CD8-positive, alpha-beta T cell (primary cell): ENCODE measurements at places on chromosomes 6 and 20. TPM values are rescaled to one million over a fixed set of nuclear protein-coding genes. Genes with fewer than 3 reads are reported as not detected.

Gene ARMH2
- total RNA-seq, result not detected

Gene LPIN3
- total RNA-seq, result 0.14 TPM

Gene NMBR
- total RNA-seq, result not detected

Gene TDRD6
- not detected for total RNA-seq

Gene TMEM170B
- total RNA-seq, result 2.2 TPM

Gene TCP11
- total RNA-seq, result not detected

Gene MATN4
- not detected for total RNA-seq

Gene TSBP1
- total RNA-seq, result not detected

Gene XPO5
- total RNA-seq, result 39.9 TPM

Gene PTCRA
- total RNA-seq, result not detected

Gene SPATS1
- total RNA-seq, result not detected

Gene SPEF1
- total RNA-seq, result 0.16 TPM

Gene THBS2
- not detected for total RNA-seq

Gene BACH2
- 162 TPM for total RNA-seq

Gene BPIFB2
- total RNA-seq, result not detected

Gene ZSCAN12
- 3.0 TPM for total RNA-seq

Gene SOX4
- total RNA-seq, result 20.4 TPM

Gene PKIB
- total RNA-seq, result 0.54 TPM

Gene ULBP1
- 0.28 TPM for total RNA-seq

Gene VSTM2L
- total RNA-seq, result not detected

Gene REPS1
- total RNA-seq, result 50.4 TPM

Gene KHDRBS2
- total RNA-seq, result not detected

Gene TSPYL4
- 51.6 TPM for total RNA-seq

Gene CDC40
- 40.0 TPM for total RNA-seq

Gene RSPH9
- total RNA-seq, result not detected

Gene DDX39B
- total RNA-seq, result 483 TPM

Gene TUBB
- 63.1 TPM for total RNA-seq

Gene FOXA2
- not detected for total RNA-seq

Gene ASIP
- total RNA-seq, result not detected

Gene PMEPA1
- 22.2 TPM for total RNA-seq
